ENCODE measurements at places on chromosomes 2 and 18. TPM values are rescaled to one million over a fixed set of nuclear protein-coding genes. Genes with fewer than 3 reads are reported as not detected.

The NOSTRIN gene
- 6.3 TPM for total RNA-seq

The NT5C1B gene
- not detected for total RNA-seq

The RAPGEF4 gene
- total RNA-seq = 8.1 TPM

The PAIP2B gene
- total RNA-seq = 14.7 TPM

The GPR39 gene
- 0.21 TPM for total RNA-seq

The SPHKAP gene
- not detected for total RNA-seq

The SCN7A gene
- total RNA-seq = 160 TPM

Measured in tibial nerve (tissue), 4 donors.